Stimulated activated effector memory CD8-positive, alpha-beta T cell treated with anti-CD3 and anti-CD28 coated beads, Interleukin-12 subunit alpha, Interleukin-12 subunit beta, amount 100 ng/mL, for 72 hours (primary cell): ENCODE measurements at places on chromosomes 4 and X.

DNA sequence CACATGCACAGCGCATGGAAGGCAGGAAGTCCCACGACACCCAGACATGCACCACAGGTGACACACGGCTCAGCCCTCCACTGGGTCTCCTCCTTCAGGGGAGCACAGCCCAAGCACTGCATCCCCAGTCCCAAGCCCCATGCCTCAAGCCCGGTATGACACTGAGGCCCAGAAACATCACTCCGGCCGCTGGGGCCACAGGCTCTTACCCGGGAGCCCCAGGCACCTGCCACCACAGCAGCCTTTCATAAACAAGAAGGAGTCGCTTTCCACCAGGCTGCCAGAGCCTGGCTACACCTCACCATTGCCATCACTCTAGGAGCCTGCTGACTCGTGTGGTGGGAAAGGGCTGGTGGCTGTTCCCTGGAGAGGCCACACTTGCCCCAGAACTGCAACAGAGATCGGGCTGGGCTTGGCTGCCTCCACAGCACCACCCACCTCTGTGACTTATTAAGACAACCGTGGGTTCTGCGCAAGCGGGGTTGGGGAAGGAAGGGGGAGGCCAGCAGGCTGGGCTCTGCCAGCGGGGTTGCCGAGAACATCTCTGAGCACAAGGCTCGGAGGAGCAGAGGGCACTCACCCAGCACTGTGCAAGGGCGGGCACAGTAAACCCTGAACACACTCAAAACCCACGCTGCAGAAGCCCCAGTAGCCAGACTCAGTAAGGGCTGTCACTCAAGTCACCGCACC, 4.5 kb downstream of the HAUS7 start:
- no peak for DNase-seq

DNA sequence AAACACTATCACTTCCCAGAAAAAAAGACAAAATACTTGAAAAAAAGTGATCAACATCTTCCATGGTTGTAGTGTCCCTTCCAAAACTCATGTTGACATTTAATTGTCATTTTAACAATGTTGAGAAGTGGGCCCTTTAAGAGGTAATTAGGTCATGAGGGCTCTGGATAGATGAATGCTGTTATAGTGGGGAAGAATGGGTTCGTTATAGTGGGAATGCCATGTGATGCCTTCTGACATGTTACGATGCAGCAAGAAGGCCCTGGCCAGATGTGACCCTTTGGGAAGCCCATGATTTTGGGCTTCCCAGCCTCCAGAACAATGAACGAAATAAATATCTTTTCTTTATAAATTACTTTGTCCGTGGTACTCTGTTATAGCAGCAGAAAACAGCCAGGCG, 4.0 kb upstream of the SLC10A6 start:
- no peak for DNase-seq

- no peak for DNase-seq
Measured at GRCh38 chr4:26360864-26361263, 40.0 kb downstream of the RBPJ start.

DNA sequence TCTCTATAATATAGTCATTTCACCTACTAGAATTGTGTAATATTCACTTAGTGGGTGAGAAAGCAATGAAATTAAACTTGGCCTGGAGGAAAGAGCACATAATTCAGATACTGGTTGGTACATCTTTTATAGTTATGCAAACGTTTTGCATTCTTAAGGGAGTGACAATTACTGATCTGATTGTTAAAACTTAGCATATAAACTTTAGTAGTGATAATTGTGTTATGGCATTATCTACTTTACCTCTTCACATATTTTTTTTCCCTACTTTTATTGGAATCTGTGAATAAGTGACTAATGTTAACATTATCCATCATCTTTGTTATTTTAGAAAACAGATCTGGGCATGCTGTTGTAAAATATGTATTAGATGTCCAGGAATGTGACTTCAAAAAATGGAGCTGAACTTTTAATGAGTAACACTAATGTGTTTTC, 217.4 kb upstream of the GIMD1 start:
- DNase-seq: no peak

GRCh38 chr4:115537387-115537786, 424.0 kb upstream of the NDST4 start:
- no peak for DNase-seq

GRCh38 chr4:16827794-16828724, 70.4 kb downstream of the LDB2 start:
- no peak for DNase-seq

DNA sequence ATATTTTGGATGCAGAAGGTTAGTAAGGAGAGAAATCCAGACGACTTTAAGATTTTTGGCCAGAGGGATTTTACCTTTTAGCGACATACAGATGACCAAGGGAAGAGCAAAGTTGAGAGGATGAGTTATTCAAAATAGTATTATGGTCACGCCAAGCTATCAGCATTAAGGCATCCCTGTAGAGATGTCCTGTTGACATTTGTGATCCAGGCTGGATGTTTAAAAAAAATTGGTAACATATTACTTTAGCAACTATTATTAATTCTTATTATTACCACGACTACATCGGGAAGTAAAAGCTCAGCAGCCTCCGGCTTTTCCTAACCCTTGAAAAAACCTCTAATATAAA, 562 bp upstream of the OSTC start:
- DNase-seq: no peak

- DNase-seq: no peak
Measured at GRCh38 chr4:155999725-156000124, 46.1 kb upstream of the CTSO start.

DNA sequence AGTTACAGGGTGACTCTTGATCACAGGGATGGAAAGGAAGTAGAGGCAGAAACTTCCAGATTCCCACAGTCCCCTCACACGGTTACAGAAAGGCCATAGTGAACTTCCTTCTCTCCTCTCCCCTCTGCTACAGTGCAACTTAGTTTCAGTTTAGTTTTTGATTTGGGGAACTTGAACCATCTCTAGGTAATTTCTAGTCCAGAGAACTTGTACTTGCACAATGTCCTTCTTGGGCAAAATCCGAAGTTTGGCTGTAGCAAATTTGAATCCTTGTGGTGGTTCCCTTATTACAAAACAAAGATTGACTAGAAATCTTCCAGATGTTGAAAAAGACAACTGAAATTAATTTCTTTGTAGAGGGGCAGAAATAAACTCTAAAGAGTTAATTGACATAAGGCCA, 1.2 kb upstream of the BLTP1 start:
- no peak for DNase-seq

- no peak for DNase-seq
Measured at GRCh38 chr4:146029939-146030710, 91.5 kb upstream of the ZNF827 start.

DNA sequence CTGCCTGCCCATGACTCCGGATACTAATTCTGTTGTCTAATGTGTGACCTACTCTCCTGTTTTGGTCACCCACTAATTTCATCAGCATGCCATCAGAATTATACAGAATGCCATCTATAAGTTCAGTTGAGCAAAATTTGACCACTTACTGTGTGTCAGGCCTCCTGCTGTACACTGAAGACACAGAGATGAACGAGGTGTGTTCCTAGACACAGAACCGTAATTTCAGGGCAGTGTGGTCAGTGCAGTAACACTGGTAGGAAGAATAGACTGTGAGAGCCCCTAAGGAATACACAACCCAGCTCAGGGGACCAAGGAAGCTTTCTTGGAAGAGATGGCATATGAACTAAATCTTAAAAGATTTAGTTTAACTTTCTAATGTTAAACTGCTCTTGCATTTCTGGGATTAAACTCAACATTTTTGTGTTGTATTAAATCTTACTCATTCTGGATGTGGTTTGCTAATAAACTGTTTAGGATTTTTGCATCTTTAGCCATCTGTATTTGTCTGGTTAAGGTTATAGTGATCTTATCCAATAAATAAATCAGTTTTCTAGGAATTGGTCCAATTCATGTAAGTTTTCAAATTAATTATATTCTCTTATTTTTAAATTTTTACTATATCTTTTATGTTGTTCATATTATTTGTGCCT, 34.3 kb downstream of the KANTR start:
- no peak for DNase-seq
